ENCODE measurements at places on chromosomes 6 and 20. TPM values are rescaled to one million over a fixed set of nuclear protein-coding genes. Genes with fewer than 3 reads are reported as not detected.

Gene LHFPL5
- total RNA-seq: not detected

Gene COL12A1
- total RNA-seq: not detected

DNA sequence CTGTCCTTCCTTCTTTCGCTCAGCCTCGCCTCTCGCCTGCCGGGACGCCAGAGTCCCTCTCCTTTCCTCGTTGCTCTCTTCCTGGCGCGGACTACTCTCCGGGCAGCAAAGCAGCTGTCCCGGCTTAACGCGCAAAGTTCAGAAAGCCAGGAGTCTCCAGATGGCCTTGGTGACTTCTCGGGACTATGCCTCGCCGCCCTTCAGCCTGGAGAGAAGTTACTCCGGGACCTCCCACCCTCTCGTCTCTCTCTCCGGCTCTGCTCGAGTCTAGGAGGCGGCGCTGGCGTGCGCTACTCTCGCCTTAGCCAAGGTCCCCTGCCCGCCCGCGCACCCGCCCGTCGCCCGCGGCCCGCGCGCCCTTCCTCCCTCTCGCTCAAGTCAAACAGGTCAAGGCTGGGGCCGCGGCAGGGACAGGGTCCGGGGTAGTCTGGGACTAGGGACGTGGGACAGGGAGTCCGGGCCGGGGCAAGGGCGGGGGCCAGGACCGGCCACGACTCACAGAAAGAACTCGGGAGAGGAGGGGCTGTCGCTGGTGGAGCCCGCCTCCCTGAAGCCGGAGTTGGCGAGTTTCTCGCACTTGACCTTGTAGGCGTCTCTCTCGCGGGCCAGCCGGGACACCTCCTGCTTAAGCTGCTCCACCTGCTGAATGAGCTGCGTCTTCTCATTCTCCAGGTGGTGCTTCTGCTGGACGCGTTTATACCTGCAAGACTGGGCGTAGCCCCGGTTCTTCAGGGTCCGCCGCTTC is 1.5 kb downstream of the MAFB start:
- no peak for DNase-seq

DNA sequence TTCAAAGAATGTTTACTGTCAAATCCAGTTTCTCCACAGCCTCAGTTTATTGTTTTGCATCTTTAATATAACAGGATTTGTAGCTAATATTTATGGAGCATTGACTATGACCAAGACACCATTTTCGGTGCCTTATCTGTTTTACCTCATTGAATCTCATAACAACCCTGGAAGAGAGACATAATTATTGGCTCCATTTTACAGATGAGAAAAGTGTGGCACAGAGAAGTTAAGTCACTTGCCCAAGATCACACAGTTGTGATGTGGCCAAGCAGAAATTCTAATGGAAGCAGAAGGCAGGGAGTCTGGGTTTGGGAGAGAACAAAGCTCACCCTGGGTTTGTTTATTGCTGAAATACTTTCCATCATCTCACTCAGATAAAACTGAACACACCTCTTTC is 17.5 kb upstream of the NFATC2 start:
- DNase-seq: no peak

DNA sequence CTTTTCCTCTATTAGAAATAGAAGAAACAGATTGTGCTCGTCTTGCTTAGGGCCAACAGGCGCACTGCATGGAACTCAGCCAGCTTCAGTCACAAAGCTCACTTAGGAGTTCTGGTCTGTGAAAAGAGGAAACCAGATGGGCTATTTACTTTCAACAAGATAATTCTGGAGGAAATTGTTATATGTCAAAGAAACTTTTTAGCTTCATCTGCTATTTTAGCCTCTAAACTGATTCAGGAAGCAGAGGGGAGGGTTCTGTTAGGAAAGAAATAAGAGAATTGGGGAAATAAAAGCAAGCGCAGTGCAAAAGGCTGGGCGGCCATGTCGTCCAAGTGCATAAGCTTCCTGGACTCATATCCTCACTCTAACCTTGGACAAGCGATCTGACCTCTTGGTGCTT is 21.3 kb downstream of the PRKN start:
- peak; percentile 87 for DNase-seq

DNA sequence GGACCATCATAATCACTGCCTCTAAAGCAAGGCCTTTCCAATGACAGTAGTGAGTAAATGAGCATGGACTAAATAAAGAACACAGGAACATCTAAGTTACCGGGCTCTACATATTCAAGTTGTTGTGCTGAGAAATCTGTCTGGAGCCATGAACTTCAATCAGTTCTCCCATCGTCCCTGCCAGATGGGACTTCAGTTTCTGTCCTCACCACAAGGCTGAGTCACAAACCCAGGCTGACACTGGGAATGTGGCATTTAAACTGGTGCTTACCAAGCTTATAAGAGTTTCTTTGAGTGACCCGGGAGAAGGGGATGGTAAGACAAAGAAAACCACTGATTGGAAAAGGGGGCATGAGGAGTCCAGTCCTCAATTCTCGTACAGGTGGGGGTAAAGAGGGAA is 497.0 kb downstream of the MAFB start:
- no peak for DNase-seq

- no peak for DNase-seq
Observed at GRCh38 chr6:133503336-133503729, 262.2 kb downstream of the EYA4 start.
